ENCODE measurements at places on chromosomes 5 and 9. TPM values are rescaled to one million over a fixed set of nuclear protein-coding genes. Genes with fewer than 3 reads are reported as not detected.

The EGR1 gene
- 8.5 TPM for total RNA-seq

The GPR21 gene
- total RNA-seq = not detected

The KIF20A gene
- 39.4 TPM for total RNA-seq

The CCNI2 gene
- 0.07 TPM for total RNA-seq
